ENCODE measurements at places on chromosomes 7 and 10.

GRCh38 chr10:29826221-29826620, 191.4 kb upstream of the SVIL start:
- DNase-seq, result no peak

DNA sequence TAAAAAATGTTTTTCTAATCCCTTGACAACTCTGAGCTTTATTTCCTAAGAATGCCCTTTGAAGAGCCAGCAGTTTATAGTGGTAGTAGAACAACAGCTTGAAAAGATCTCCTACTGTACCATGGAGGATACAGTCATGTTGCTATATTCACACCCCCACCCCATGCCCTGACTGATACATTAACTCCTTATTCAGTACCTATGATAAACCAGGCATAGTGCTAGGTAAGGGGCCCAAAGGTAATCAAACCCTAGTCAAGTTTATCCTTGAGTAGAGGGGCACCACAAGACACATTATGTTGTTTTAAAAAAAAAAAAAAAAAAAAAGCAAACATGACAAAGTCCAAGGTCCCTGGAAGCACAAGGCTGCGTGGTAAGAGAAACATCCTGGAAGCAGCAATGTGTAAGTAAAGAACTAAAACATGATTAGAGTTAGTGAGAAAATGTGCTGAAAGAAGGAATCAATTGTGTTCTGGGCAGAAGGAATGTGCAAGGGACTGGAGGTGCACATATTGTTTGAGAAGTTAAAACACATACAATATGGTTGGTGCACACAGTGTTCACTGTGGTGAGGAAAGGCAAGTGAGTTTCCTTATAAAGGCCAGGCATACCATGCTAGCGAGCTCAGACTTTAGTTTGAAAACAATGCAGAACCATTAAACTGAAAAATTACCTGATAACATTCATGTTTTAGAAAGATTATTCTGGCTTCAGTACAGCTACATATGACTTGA, 51.2 kb downstream of the PDE1C start:
- DNase-seq, result no peak

GRCh38 chr7:130286881-130287280, 6.1 kb upstream of the CPA4 start:
- no peak for DNase-seq

GRCh38 chr7:99184532-99185218, 23.2 kb downstream of the KPNA7 start:
- DNase-seq, result no peak

- DNase-seq, result peak; percentile 70
Measured at GRCh38 chr10:6050801-6051445, 11.2 kb downstream of the IL2RA start.

DNA sequence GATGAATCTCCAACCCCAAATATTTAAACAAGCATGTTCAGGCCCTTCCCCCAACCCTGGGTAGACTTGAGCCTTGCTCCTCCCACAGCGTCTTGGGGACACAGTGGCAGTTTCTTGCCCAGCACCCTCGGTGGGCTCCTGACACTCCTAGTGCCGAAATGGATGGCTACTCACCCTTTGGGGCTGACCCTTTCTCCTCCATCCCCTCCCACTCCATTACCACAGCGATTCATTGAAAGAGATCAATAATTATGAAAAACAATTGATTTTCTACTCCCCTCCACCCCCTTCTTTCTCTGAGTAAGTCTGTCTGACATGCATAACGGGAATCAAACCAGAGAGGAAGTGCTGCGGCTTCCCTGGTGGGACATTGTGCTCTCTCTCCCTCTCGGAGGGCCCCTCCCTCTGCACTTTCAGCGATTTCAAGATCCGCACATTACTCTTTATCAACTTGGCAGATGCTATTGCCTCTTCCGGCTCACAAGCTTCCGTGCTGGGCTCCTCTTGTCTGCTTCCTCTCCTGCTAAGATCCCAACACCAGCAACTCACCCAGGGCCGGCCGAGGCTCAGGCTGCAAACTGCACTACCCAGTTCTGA, 79.0 kb upstream of the PLXNA4 start:
- DNase-seq, result peak; percentile 57

DNA sequence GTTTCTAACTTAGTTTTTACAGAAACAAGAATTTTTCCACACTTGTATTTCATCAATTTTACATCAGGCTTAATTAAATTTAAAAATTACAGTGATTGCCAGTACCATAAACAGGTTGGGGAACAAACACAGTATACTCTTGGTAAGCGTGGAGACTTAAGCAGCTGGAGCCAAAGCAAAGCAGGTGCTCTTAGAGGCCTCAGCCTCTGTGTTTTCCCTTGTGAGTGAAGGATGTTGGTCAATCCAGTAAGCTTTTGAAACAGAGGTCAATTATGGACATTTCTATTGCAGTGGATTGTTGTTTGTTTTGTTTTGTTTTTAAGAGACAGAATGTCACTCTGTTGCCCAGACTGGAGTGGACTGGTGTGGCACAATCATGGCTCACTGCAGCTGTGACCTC, 100.6 kb upstream of the CELF2 start:
- DNase-seq, result no peak

DNA sequence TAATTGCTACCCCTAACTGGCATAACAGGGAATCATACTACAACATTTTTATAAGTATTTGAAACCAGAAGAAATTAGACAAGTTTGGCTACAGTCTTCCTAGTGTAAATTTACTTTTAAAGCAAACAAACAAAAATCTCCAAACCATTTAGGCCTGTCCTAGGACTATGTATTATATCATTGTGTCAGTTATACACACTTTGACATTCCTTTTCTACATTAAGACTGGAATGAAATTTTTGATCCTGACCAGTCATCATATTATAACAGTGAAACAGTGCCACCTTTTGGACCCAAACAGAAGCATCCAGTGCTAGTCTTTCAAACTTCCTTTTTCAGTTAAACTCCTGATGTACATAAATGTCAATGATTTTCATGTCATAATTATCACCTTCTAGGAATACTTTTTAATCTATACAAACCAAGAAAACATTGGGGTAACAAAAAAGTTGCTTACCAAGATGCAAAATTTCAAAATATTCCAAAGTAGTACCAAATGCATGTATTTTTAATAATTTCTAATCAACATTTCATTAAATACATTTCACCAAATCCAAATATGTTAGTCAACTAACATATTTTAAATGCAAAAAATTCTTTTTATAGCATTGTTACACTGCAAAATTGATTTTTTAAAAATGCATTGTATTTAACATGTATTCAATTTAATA, 75.7 kb downstream of the IMMP2L start:
- no peak for DNase-seq

- no peak for DNase-seq
Measured at GRCh38 chr7:101162551-101163278, 2.7 kb downstream of the VGF start.

- no peak for DNase-seq
Measured at GRCh38 chr10:131972474-131973071, 9.2 kb downstream of the BNIP3 start.

DNA sequence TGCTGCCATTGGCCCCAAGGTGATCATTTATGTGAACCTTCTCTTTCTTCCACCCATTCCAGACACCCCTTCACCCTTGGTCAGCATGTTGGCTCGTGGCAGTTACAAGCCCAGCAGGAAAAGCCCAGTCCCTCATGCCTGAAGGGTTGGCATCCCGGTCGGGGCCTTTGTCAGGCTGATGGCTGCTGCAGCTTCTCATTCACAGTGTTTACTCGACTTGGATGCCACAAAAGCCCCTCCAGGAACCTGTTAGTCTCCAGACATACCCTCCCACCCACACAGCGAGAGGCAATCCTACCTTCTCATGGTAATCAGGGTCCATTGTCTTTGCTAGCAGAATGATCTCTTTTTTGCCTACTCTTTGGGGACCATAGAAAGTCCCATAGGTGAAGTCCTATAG, 200.8 kb upstream of the PFKP start:
- no peak for DNase-seq

GRCh38 chr7:4174884-4175283, 507.2 kb upstream of the FOXK1 start:
- DNase-seq, result no peak

GRCh38 chr10:47193666-47194065, 106.3 kb upstream of the GDF10 start:
- no peak for DNase-seq

- DNase-seq, result no peak
Measured at GRCh38 chr7:98321301-98321700, 39.8 kb downstream of the BRI3 start.

- no peak for DNase-seq
Measured at GRCh38 chr10:100328198-100328597, 1.8 kb downstream of the PKD2L1 start.

DNA sequence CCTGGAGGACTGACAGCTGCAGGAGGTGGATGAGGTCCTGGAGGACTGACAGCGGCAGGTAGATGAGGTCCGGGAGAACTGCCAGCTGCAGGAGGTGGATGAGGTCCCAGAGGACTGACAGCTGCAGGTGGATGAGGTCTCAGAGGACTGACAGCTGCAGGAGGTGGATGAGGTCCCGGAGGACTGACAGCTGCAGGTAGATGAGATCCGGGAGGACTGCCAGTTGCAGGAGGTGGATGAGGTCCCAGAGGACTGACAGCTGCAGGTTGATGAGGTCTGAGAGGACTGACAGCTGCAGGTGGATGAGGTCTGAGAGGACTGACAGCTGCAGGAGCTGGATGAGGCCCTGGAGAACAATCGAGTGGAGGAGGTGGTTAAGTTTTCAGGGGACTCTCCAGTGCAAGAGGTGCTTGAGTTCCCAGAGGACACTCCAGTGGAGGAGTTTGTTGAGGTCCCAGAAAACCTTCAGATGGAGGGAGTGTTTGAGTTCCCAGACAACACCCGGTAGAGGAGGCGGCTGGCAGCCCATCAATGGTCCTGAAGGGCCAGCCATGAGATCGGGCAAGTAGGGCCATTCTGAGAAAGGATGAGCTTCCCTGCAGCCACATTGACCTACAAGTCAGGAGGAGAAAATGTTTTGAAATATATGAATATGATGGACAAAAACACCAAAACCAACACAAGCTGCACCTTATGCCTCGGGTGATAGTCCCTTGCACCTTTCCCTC, 4.7 kb upstream of the EIF5AL1 start:
- DNase-seq, result no peak

GRCh38 chr7:66315192-66315591, 110.1 kb downstream of the TPST1 start:
- no peak for DNase-seq

DNA sequence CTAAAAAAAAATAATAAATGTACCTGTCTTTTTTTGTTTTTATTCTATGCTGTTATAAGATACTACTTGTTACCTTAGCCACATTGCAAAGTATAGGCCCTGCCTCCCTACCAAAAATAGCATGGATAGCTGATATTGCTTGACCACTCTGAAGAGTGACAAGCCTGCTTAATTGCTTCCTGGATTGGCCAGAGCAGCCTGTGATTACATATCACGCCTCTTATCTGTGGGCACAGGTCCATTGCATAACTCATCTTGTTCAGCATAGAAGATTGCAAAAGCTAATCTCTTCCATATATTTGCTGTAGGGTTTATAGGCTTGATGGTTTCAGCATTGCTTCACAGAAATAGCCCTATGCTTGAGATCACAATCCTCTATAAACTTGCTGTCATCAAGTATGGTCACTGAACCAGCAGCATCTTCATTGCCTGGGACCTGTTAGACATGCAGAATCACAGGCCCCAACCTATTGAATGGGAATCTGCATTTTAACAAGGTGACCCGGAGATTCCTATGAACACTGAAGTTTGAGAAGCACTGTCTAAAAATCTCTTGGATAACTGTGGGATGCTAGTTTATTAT, 280.8 kb upstream of the CDC14C start:
- DNase-seq, result no peak

DNA sequence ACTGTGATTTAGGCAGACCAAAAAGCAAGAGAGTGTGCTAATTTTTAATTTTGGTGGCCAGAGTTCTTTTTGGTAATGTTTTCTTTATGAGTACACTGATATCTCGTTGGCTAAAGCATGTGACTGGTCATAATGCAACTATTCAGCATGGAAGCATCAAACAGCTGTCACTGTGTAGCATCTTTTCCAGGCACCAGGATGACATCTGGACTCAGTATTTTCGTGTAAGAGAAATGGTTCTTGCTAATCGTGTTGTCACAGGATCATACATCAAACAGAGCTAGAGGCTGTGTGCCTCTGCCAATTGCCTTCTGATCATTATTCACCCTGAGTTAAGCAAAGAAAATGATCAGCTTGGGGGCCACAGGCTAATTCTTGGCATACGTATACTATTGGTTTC, 118.9 kb downstream of the SND1 start:
- DNase-seq, result no peak

DNA sequence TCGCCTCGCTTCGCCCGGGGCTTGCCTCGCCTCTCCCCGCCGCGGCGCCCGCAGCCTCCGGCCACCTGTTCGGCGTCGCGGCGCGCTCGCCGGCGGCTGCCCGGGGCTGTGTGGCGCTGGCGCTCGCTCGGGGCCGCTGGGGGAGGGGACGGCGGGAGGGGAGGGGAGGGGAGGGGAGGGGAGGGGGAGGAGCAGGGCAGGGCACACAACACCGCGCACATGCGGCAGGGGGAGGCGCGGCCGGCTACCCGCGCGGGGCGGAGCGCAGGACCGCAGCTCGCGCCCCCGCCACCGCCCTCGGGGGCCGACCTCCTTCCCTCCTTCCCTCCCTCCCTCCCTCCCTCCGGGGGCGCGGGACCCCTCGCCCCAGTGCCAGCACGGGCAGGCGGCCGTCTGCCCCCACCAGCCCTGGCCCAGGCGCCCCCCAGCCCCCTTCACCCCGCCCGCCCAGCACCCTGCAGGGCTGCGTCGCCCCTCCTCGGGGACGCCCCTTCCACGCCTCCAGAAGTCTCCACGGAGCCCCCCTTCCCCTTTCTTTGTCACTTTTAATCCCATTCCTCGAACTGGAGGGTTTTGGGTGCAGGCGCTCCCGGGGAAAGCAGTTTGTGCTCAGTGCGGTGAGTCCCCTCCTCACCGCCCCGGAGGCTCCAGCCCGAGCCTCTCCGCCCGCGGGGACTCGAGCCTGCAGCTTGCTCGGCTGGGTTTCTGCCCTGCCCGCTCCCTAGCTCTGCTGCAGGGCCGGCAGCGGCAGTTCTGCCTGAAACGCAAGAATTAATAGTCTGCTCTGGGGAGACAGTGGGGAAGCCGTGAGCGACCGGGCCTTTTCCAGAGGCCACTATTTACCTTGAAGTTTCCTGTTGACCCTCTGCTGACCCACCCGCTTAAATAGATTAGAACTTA, at the start of gene PARD3:
Gene PARD3 (minus strand): TSS at position 112 of the 900 bp plus-strand sequence. CDS start 301 bp downstream, outside the sequence.
- DNase-seq, result peak; percentile 74

- DNase-seq, result no peak
Measured at GRCh38 chr10:17562614-17563013, 54.6 kb downstream of the HACD1 start.

DNA sequence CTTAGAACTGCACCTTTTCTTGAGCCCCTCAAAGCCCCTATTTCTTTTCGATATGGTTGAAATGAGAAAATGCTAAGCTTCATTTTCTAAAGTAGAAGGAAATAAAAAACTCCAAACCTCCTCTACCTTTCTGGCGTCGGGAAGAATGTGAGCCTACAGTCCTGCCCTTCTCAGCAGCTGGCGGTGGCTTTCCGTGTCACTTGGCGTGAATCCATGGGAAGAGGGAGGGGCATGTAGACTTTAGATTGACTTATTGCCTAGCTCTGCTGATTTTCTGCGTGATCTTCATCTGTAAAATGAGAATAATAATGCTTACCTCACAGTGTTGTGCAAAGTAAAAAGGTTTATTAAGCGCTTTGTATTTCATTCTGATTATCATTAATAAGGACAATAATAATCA, 35.0 kb downstream of the PRR15 start:
- DNase-seq, result no peak

GRCh38 chr7:91520645-91521044, 256.4 kb downstream of the FZD1 start:
- no peak for DNase-seq

- no peak for DNase-seq
Measured at GRCh38 chr10:3719024-3719843, 65.8 kb downstream of the KLF6 start.

GRCh38 chr7:68984306-68984705, 614.0 kb upstream of the AUTS2 start:
- no peak for DNase-seq

- no peak for DNase-seq
Measured at GRCh38 chr10:75432763-75433162, 1.3 kb downstream of the LRMDA start.
